ENCODE measurements at places on chromosomes 7 and 10.

GRCh38 chr7:16350634-16351033, 70.7 kb downstream of the CRPPA start:
- no peak for DNase-seq

- no peak for DNase-seq
These were observed 110.7 kb downstream of the LRMDA start for GRCh38 chr10:75542084-75542483.

DNA sequence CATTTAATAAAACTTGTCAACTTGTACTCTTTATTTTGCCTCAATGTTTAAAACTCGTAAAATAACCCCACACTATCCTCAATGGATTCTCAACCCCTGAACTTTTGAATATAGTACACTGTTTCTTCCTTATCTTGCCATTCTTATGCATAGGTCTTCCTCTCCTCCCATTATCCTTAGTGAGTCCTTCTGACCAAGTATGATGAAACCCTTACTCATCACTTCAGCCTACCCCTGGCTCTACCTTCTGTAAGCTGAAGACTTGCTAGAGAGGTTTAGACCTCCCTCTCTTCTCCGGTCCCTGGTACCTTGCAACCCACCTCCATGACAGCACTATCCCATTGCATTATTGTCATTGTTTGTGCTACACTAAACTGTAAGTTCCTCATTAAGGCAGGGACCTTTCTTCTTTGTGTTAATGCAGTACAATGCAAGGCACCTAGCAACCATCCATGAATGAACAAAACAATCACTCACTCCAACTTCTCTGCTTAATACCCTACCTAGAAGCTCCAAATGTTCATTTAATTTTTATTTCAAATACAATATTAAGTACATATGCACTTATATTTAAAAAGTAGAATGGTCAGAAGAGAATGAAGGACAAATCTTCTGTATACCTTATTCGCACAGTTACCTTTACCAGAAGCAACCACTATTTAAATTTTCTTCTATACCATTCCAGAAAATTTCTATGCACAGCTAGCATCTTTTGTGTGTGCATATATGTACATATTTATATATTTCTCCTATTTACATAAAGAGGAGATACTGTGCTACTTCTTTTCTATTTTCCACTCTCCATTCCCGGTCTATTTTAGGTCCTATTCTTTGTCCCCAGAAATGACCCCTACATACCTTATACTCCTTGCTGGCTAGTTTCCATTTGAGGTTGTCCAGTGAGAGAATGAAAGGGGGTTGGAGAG, 77.5 kb downstream of the SLC16A9 start:
- DNase-seq, result no peak

- no peak for DNase-seq
These were observed 153.4 kb upstream of the GDF10 start for GRCh38 chr10:47146572-47146971.

DNA sequence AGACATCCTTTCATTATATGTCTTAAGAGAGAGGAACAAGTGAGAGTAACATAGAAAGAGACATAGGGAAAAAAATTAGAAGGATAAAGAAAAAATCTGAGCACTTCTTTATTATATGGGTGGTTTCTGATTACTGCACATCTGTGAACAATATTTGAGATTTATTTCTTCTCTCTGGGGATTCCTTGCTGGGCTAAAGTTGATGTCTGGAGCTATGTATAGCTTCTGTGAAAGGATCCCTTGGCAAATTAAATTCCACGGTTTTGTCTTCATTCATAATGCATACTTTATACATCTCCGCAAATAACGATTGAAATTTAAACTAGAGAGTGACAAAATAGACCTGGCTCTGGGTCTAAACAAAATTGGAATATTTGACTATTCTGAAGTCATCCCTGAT, 232.2 kb upstream of the CTBP2 start:
- DNase-seq, result no peak

DNA sequence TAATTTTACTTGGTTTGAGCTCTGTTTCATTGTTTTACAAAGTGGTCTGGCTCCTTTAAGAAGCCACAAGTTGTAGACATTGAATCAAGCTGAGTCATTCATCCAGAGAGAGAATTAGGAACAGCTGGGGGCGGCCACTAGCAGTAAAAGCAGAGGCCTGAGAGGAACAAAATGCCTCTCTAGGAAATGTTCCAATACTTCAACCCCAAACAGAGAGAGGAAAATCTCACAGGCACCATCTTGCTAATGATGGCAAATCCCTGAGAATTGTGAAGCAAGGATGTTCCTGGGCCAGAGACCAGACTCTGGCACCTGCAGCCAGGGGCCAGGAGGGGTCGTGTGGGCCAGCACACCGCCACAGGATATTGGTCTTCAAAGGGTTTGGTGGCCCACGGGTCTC, 26.5 kb upstream of the TRIL start:
- DNase-seq, result peak; percentile 75

- DNase-seq, result no peak
These were observed 7.6 kb downstream of the IQCE start for GRCh38 chr7:2566348-2566889.

DNA sequence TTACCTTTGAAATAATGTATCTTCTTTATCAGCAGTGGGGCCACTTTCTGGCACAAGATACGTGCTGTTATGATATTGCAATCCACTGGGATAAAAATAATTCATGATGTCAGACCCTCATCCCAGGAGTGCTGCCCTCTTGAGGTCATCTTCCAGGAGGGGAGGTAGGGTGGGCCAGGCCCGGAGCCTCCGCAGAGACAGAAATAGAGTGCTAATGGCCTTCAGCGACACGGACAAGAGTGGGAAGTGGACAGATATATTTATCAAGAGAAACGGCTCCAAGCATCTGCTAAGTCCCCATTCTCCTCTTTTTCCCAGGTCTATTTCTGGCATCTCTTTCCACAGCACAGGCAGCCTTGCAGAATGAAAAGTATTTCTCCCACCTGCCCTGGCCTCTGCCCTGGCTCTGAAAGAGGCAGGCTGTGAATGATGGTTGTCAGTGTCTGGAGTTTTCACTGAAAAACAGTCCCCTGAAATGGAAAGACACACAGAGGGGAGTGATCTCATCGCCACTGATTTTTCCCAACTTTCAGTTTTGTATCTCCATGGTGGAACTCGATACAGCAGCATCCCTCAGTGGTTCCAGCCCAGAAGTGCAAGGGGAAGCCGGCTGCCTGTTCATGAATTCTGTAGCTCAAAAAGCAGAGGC, 251.7 kb upstream of the MYO3A start:
- no peak for DNase-seq

DNA sequence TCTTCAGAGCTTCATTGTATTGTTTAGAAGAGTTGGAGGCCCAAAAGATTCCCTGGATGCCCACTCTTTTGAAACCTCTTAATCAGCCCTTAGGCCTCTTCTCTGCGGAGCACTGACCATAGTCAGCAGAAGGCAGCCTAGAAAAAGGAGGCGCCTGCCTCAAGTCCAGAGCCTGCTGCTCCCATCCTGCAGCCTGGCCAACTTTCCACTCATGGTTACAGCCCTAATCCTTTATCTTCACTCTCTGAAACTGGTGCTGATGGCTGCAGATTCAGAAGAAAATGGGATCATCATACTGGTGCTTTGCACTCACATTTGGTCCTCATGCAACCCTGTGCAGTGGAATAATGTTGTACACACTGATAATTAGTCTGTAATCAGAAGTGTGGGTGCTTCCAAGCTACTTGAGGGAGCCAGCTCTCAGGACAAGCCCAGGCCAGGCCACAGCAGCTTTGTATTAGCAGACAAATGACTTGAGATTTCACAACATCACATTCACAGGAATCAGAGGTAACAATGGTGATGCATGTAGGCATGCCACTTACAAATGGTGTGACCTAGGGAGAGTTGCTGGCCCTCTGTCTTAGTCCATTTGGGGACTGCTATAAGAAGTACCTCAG, 272.9 kb downstream of the GALNT17 start:
- DNase-seq, result no peak

DNA sequence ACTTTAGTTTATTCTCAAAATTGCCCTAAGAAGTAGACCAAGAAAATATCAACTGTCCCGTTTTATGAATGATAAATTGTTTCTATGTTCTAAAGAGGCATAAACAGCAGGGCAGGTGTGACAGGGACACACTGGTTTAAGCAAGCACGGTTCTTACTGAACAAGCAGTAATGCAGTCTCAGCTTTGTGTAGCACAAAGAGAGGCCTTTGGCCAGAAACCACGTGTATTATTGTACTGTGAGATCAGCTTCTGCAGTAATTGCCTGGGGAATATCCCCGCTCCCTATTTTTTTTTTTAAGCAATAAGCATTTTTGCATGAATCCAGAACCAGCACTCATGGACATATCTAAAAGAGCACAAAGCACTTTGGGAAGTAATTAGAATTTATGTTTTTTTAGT, 255.4 kb downstream of the WDR11 start:
- no peak for DNase-seq

DNA sequence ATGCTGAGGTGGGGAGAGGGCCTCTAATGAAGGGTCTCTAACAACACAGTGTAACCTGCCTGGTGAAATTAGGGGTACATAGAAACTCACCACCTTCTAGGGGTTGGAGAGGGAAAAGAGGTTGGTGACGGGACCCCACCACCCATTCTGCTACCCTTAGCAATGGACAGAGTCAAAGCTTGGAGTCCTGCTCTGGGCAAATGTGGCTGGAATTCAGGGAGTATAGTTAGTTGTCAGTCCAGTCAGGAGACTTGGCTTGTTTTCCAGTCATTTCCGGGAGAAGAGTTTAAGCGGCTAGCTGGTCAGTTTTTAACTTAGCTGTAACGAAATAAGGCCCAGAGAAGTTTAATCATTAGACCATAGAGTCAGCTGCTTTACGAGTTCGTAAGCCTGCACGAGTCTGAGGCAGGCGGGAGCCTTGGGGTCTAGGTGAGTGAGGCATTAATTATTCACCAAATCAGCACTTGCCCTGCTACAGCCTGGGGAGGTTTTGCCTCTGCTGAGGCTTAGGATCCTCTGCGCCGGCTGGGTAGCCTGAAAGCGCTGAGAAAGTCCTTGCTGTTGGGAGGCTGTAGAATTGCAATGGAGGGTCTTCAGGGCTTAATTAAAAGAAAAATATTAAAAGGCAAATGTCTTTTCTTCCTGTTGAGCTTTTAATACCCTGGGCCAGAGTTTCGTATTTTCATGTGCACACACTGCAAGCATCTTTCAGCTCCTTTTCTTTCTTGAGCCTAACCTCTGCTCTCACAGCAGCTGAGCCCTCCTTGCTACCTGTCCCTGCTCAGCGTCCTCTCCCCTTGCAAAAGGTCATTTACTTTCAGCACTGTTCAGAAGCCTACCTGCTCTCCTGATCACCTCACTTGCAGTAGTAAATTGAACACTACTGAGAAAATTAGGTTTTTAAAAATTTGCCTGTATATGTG, 1.5 kb upstream of the LAMB1 start:
- no peak for DNase-seq

GRCh38 chr7:128909625-128910568, 612 bp downstream of the KCP start:
- DNase-seq, result no peak

DNA sequence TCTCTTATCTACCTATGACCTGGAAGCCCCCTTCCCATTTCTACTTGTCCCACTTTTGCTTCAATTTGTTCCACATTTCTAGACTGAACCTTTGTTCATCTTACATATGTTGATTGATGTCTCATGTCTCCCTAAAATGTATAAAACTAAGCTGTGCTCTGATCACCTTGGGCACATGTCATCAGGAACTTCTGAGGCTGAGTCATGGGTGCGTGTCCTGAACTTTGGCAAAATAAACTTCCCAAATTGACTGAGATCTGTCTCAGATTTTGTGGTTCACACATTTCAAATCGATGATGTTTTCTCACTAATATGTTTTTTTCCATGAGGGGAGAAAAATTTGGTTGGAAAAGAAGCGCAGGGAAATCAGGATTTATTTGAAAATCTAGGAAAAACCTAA, 406.2 kb upstream of the LRRTM3 start:
- no peak for DNase-seq

- DNase-seq, result no peak
These were observed 118.3 kb downstream of the RAPGEF5 start for GRCh38 chr7:22238354-22239311.

DNA sequence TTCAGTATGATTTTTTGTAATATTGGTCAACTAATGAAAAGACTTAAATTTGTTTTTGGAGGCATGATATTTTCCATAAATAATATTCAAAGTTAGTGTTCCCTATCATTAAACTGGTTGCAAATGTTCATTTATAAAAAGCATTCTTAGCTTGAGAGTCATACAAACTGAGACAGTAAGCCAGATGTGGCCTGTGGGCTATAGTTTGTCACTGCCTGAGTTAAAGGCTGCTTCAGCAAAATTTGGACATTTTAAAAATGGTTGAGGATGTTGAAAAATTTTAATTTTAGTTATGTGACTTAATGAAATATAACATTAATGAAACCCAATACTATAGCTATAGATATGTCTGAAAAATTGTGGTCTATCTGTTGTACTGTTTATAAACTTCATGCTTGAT, 180.2 kb upstream of the CACNA2D1 start:
- DNase-seq, result no peak

DNA sequence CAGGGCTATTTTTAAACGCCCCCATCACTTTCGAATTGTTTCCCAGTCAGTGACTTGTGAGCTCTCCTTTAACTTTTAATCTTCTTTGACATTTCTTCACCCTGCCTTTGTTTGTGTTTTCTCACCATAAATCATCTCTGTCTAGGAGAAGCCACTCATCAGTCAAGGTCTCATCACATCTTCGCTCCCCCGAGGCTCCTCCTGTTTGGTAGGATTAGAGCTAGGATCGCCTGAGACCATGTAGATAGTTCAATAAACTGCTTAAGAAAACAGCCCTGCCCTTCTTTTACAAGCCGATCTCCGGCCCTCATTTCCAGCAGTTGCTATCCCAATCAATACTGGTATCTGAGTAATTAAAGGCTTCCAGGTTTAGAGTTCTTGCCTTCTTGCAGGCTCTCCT, 472.8 kb upstream of the ADARB2 start:
- DNase-seq, result no peak

DNA sequence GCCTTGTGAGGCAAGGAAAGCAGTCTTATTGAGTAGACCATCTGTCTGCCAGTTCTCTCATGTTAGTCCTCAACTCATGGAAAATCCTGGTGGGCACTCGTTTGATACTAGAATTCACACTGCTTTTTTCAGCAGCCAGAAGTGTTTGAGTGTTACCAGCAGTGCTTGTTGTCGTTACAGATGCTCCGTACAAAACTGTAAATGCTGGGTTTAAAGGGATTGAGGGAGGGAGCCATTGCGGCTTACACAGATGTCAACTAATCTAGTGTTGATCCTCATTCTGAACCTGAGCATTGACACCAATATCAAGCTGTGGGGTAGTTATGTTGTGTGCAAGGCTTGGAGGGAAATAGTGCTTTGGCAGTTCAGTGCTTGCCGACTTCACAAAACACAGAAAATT, 348.6 kb downstream of the AUTS2 start:
- DNase-seq, result no peak

GRCh38 chr7:155918720-155919390, 106.6 kb upstream of the SHH start:
- no peak for DNase-seq
